GM06990 (cell line): ENCODE measurements at places on chromosomes 1 and 21.

DNA sequence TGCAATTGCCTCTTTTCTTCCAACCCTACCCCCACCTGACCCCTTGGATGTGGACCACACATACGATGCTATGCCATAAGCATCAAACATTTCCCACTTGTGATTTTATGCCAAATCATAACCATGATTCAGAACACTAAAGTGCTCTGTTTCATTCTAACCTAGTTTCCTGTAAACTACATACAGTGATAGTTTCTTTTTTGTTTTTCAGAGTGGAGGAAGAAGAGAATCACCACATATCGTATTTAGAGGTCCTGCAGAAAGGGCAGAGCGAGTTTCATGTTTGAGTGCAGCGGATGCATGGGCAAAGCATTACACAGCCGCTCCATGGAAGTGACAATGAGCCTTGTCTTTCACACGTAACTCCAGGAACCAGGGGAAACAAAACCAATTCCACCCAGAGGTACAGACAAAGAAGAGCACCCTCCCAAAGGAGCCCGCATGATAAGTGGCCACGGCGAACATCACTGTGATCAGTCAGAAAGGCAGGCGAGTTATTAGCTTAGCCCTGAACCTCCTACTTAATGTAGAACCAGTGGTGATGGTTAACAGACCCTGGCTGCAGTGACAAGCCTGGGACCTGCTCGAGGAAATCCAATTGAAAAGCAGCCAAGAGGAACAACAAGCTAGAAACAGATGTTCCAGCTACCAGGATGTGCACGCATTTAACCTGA is 64.0 kb upstream of the ZNF281 start:
- DNase-seq = peak; percentile 47

GRCh38 chr1:15459771-15460707 is 3.5 kb downstream of the CELA2A start:
- no peak for DNase-seq

DNA sequence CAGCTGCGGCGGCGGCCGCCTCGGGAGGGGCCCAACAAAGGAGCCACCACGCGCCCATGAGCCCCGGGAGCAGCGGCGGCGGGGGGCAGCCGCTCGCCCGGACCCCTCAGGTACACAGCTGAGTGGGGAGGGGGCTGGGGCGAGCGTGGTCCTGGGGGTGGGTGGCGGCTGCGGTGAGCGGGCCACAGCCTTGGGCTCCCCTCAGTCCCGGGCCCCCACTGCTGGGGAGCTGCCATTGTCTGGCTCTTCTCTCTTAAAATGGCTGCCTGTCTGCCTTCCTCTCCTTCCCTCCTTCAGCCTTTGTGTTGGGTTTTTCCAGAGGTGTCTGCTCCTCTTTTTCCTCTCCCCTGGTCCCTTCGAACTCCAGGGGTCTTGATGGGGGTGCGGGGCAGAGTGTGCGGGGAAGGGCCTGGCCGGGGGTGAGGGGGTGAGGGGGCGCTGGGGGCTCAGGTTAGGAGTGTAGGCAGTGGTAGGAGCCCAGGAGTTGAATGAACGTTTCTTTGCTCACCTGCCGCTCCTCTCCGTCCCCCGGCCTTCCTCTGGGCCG is 1.7 kb downstream of the ARID1A start:
- DNase-seq = no peak

- no peak for DNase-seq
Observed at GRCh38 chr1:21060523-21060922, 116.2 kb downstream of the EIF4G3 start.

GRCh38 chr21:31894457-31894856 is 21.6 kb downstream of the HUNK start:
- no peak for DNase-seq

DNA sequence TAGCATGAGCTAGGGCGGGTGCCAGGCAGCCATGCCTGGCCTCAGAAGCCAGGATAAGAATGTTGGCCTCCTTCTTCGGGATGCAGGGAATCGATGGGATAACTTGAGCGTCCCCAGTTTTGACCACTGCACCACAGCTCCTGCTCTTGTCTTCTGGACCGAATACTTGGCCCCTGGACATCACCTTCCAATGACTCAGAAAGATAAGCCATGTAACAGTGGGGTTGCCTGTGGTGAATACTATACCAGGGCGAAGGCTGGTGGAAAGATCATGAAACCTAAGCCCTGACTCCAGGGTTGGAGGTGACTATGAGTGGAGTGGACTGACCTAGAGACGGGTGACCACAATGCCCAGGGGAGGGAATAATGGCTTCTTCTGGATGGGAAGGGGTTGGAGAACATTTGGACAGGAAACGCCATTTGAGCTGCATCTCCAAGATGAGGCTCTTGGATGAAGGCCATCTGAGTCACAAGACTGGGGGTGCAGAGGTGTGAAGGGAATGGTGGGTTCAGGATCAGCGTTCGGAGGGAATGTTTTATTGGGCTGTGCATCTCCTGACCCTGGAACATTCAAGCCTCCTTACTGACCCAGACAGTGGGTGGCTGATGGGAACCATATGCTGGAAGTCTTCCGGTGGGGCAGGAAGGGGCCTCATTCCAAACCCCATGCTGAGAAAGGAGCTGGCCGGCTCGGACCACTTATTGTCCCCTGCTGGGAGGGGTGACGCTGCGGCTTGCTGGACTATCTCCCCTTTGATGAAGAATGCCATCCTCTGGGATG is 18.5 kb upstream of the KCNE2 start:
- no peak for DNase-seq

DNA sequence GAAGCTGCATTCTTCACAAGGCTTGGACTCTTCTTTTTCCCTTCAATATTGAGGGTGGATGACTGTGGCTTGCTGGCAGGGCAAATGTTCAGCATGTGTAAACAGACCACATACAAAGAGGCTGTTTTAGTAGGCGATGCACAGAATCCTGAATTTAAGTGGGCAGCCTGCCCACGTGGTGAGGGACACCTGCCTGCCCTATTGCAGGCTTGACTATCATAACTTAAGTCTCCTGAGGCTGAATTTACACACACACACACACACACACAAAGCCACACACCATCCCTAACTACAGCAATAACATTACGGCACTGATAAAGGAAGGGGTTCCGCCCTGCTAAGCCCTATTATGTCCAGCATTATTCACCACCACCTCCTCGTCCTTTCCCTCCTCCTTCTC is 15.9 kb downstream of the SYT2 start:
- no peak for DNase-seq

- peak; percentile 22 for DNase-seq
Observed at GRCh38 chr1:93437976-93438605, 9.8 kb upstream of the FNBP1L start.

GRCh38 chr1:210447456-210448057 is 118.9 kb downstream of the HHAT start:
- DNase-seq = no peak

GRCh38 chr1:164718821-164719220 is 159.8 kb downstream of the PBX1 start:
- no peak for DNase-seq

DNA sequence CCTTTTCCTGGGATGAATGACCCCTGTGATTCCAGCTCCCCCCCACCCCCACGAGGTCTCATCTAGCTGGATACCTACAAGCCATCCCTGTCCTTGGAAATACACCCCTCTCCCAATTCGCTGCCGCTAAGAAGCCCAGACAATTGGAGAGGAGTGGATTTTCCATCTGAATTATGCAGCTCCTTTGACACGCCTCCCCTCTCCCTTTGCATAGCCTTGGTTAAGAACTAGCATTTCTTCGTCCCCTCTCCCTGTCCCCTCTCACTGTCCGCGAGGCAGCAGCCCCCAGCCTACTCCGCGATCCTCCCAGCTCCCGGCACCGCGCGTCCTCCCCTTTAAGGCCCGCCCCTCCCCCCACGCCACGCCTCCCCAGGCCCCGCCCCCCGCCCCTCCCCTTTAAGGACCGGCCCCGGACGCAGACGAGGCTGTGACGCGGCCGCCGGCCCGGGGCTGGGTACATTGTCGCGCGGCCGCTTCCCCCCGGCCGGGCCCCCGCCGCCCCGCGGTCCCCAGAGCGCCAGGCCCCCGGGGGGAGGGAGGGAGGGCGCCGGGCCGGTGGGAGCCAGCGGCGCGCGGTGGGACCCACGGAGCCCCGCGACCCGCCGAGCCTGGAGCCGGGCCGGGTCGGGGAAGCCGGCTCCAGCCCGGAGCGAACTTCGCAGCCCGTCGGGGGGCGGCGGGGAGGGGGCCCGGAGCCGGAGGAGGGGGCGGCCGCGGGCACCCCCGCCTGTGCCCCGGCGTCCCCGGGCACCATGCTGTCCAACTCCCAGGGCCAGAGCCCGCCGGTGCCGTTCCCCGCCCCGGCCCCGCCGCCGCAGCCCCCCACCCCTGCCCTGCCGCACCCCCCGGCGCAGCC is at the start of gene MAPKAPK2:
Gene MAPKAPK2, plus strand, starts transcription at position 428 of the 856 bp plus-strand sequence. Its CDS starts 325 bp downstream, at position 753.
- peak; percentile 77 for DNase-seq

DNA sequence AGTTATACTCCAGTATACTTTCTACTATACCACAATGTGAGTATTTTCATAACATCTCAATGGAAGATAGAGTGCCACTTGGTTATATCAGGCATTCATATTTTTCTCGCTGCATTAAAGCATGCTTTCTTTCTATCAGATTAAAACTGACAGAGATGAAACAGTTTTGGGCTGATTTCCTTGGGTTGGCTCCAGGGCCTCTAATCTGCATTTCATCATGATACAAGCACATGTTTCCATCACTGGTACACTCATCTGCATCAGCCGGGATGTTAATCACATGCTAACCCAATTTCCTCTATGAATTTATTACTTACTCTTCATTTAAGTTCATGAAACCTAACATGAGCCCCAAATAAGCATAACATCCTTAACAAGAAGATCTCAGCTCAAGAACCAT is 289.0 kb upstream of the DAB1 start:
- no peak for DNase-seq

DNA sequence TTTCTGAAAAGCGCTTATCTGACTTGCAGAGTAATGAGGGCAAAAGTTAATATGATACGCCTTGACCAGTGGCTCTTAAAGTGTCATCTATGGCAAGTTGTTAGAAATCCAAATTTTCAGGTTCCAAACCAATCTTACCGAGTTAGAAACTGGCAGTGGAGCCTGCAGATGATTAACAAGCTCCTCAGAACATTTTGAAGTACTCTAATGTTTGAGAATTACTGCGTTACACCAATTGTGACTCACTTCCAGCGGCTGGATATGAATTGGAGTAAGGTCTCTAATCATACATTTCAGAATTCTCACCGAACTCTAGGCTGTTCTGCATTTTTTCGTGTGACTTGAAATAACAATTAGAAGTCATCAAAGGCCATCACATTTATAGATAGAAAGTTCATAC is 73.5 kb upstream of the TMPRSS15 start:
- no peak for DNase-seq

GRCh38 chr1:88462488-88463261 is 221.4 kb upstream of the PKN2 start:
- DNase-seq = no peak

DNA sequence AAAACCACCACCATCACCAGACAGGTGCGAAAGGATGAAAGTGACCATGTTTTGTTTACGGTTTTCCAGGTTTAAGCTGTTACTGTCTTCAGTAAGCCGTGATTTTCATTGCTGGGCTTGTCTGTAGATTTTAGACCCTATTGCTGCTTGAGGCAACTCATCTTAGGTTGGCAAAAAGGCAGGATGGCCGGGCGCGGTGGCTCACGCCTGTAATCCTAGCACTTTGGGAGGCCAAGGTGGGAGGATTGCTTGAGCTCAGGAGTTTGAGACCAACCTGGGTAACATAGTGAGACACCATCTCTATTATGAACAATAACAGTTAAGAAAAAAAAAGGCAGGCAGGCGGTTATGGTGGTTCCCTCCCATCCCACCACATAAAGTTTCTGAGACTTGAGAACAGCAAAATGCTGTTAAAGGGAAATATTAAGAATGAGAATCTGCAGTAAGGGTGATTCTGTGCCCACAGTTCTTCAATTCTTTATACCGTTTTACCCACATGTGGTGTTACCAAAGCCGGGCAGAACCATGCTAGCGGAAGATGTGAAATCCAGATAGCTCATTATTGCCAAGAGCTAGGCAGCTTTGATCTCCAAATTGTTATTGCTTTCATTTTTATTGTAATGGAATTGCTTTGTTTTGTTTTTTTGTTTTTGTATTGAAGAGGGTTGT is 34.5 kb upstream of the TDRD10 start:
- DNase-seq = no peak

GRCh38 chr1:205600085-205600484 is 31.7 kb downstream of the ELK4 start:
- DNase-seq = no peak

- DNase-seq = peak; percentile 67
Observed at GRCh38 chr1:205285381-205286101, 36.0 kb downstream of the NUAK2 start.

GRCh38 chr1:90192408-90192807 is 197.5 kb downstream of the ZNF326 start:
- DNase-seq = no peak

GRCh38 chr1:87300628-87301027 is 28.1 kb upstream of the LMO4 start:
- no peak for DNase-seq

DNA sequence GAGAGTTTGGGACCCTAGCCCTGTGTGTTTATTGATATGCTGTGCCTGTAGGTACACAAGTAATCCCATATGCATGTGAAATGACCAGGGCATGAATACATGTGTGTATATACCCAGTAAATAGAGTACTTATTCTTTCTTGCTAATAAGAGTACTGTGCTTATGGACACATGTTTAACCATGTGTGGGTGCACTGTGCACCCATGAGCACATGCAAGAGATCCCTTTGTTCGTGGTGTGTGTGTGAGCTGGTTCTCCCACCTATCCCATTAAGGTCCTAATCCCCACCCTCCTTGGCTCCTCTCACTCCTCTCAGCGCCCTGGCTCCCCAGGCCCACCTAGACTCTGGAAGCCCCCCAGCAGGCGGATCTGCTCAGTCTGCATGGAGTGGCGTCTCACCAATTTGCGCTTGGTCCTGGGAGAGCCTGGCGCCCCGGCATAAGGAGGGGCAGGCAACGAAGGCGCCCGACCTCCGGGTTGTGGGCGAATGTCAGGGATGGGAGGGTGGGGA is 2.2 kb upstream of the LIX1L start:
- DNase-seq = no peak

- no peak for DNase-seq
Observed at GRCh38 chr1:26237230-26237966, 3.4 kb downstream of the CEP85 start.

DNA sequence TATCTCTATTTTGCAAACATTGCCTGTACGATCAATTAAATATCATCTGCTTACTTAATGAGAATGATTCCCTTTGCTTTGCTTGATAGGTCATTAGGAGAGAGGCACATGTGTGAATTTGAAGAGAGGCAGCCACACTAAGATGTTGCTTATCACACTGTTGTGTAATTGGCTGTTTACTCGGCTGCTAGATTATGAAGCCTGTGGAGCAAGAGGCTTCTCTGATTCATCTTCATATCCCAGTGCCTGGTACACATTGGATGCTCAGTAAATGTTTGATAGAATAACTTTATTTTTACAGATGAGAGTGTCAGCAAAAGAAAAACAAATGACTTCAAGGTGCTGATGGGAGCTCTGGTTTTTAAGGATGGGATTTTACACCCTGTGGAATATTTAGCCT is 156.2 kb upstream of the C8B start:
- DNase-seq = no peak

- no peak for DNase-seq
Observed at GRCh38 chr1:39378377-39378776, 113.1 kb upstream of the BMP8A start.

- DNase-seq = no peak
Observed at GRCh38 chr21:34890724-34891612, 158.1 kb downstream of the RUNX1 start.

GRCh38 chr1:6321205-6321604 is 60.3 kb upstream of the GPR153 start:
- no peak for DNase-seq

GRCh38 chr1:194026422-194026821 is 840.0 kb upstream of the B3GALT2 start:
- DNase-seq = no peak
